ENCODE measurements at places on chromosomes 1 and 21.
A peak's percentile ranks its signal among the peaks of the same experiment; 100 is the strongest.

DNA sequence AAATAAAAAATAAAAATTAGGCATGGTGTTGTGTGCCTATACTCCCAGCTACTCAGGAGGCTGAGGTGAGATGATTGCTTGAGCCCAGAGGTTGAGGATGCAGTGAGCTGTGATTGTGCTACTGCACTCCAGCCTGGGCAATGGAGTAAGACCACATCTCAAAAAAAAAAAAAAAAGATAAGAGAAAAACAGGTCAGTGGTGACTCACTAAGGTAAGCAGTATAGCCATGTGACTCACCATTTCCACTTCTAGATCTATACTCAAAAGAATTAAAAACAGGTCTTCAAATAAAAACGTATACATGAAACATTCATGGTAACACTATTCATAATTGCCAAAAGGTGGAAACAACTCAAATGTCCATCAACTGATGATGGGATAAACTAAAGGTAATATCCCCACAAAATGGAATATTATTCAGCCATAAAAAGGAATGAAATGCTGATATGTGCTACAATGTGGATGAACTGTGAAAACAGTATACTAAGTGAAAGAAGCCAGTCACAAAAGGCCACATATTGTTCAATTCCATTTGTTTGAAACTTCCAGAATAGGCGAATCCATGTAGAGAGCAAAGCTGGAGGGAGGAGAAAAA, 75.1 kb downstream of the ZNF281 start:
- no peak for DNase-seq

GRCh38 chr1:237013608-237014007, 9.4 kb upstream of the MT1HL1 start:
- no peak for DNase-seq

DNA sequence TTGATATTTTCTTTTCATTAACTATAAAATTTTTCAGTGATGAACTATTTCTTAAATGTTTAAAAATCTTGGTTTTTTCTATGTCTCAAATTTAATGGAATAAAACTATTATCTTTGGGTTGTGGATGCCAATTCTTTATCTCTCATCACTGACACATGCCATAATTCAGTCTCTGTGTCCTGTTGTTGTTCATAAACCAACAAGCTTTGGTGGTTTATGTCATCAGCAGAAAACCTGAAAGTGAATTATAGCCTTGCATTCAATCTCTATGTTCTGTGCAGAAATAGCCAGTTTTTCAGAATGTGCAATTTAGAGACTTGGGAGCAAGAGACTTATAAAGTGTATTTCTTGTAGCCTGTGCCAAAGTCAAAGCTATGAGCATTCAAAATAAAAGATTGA, 462.6 kb upstream of the ADGRL4 start:
- no peak for DNase-seq

DNA sequence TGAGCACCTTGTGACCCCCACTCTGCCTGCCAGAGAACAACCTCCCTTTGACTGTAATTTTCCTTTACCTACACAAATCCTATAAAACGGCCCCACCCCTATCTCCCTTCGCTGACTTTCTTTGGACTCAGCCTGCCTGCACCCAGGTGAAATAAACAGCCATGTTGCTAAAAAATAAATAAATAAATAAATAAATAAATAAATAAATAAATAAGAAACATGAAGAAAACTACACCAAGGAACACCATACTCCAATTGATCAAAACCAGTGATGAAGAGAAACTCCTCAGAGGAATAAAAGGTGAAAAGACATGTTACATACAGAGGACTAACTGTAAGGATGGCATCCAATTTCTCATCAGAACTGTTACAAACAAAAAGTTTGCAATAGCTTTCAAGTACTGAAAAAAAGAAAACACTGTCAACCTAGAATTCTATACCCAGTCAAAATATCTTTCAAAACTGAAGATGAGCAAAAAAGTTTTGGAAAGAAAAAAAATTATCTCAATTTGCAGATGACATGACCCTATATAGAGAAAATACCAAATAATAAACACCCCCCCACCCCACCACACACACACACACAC, 28.4 kb downstream of the NBPF6 start:
- DNase-seq = no peak

- peak; percentile 81 for DNase-seq
These were observed 120.7 kb downstream of the CNIH3 start for GRCh38 chr1:224736619-224737352.

GRCh38 chr1:50438945-50439344, 15.7 kb upstream of the DMRTA2 start:
- no peak for DNase-seq

- no peak for DNase-seq
These were observed 8.2 kb downstream of the RHBG start for GRCh38 chr1:156376958-156377919.

DNA sequence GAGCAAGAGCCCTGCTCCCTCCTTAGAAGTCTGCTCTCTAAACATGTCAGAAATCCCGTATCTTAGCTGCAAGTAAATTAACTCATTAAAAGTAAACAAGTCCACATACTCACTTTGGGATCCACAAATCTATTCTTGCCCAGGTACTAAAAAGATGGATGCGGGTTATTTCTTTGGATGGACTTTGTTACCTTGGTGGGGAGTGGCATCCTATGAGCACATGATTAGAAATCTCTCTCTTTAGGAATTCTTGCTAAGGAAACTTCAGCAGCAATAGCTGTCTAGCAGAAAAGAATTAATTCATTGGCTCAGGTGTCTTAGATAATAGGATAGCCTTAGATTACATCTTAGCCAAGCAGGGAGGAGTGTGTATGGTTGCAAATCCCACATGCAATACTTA, 25.2 kb downstream of the NRDC start:
- no peak for DNase-seq

GRCh38 chr21:25079053-25079452, 528.2 kb downstream of the MRPL39 start:
- no peak for DNase-seq

DNA sequence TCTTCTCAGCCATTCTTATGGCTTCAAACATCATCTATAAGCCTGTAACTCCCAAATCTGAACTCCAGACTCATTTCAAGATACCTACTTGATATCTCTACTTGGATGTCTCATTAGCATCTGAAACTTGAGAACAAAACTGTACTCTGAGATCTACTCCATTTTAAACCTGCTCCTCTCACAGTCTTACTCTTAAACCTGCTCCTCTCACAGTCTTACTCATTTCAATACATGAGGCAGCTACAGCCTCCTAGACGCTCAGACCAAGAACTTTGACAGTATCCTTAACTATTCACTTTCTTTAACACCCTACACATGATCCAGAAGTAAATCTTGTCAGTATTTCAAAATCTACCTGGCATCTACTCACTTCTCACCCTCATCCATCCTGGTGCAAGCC, 54.3 kb downstream of the NBPF6 start:
- DNase-seq = no peak

GRCh38 chr1:159831412-159832141, 4.9 kb downstream of the SLAMF8 start:
- no peak for DNase-seq

- DNase-seq = no peak
These were observed 26.7 kb downstream of the DMBX1 start for GRCh38 chr1:46516200-46516950.

DNA sequence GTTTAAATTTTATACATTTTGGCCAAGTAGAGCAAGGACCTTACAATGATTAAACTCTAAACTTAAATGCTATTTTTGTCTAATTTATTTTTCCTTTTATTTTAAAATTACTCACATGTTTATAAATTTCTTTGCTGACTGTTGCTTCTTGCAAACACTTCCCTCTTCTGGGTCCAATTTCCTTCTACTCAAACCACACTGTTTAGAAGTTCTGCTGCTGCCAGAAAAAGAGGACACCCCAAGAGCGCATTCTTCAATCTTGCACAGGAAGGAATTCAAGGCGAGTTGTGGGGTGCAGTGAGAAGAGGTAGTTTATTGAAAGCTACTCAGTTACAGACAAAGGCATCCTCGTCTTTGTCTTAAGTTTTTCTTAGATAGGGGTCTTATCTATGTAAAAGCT, 88.5 kb upstream of the NEK7 start:
- no peak for DNase-seq

GRCh38 chr1:38964140-38964548, 22.5 kb upstream of the RHBDL2 start:
- DNase-seq = no peak

DNA sequence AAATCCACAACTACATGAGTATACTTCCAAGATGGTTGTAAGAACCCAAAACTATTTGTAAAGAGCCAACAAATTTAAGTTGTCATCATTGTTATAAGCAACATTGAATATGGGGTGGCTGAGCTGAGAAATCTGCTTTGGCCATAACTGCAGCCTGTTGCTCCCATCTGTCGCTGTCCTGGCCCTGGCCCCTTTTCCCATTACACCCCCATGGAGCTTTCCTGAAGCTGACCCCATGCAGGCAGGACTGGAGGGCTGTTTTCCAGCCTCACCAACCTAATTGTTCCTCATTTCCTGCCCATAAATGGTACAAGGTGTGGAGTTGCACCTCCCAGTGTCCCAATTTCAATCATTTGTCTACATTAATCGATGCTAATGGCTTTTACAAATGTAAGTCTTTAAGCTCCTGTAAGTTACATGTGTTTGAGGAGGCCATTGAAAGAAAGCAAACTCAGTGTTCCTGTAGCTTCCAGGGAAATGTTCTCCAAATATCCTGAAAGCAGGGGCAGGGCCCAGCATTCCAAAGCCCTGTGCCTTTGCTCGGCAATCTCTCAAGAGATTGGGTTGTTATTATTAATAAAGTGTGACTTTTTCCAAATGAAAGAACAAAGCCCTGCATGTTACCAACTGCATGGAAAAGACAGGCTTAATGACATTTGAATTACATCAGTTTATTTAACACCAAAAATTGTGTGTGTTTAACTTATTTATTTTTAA, 545.9 kb downstream of the PLPP3 start:
- peak; percentile 24 for DNase-seq

GRCh38 chr1:25173809-25174340, 58.4 kb downstream of the SYF2 start:
- no peak for DNase-seq

GRCh38 chr21:26210614-26211013, 40.0 kb upstream of the APP start:
- no peak for DNase-seq
